ENCODE measurements at places on chromosomes 5 and 9.

- no peak for DNase-seq
These were observed 422.7 kb downstream of the TLE1 start for GRCh38 chr9:81266674-81267073.

DNA sequence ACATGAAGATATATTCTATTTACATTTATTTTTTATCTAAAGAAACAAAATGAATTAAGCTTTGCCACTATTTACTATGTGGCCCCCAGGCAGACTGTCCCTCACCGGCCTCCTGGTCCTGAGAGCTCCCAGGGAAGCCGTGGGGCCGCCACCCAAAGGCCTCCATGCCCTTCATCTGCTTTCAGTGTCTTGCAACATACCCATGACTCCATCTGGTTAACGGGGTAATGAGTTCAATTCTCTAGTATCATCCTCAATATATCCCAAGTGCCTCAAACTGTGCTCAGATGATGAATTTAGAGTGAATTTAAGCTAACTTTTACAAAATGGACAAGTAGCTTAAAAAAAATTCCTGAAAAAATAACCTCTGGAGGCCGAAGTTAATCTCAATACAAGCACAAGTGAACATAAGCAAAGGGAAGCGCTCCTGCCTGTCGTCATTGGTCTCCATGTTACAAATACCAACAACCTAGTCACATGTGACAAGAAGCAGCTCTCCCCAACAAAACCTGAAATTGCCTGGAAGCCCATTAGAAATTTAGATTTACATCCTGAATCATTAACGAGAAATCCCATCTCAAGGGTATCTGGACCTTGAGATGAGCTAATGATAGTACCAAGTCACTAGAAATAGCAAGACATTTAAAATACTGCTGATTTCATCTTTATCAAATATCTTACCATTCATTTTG lies 26.1 kb downstream of the DAP start:
- no peak for DNase-seq

DNA sequence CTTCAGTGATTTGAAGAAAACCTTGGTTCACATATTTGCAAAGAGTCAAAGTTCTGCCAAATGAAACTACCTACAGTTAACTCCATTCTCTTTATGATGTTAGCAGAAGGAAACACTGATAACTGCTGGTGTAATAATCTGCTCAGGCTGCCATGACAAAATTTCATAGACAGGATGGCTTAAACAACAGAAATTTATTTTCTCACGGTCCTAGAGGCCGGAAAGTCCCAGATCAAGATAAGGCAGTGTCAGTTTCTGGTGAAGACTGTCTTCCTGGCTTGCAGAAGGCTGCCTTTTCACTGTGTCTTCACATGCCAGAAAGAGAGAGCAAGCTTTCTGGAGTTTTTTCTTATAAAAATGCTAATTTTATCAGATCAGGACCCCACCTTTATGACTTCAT lies 102.4 kb upstream of the PARP8 start:
- DNase-seq: no peak

- no peak for DNase-seq
These were observed 86.0 kb downstream of the ANGPTL2 start for GRCh38 chr9:127036437-127036836.

DNA sequence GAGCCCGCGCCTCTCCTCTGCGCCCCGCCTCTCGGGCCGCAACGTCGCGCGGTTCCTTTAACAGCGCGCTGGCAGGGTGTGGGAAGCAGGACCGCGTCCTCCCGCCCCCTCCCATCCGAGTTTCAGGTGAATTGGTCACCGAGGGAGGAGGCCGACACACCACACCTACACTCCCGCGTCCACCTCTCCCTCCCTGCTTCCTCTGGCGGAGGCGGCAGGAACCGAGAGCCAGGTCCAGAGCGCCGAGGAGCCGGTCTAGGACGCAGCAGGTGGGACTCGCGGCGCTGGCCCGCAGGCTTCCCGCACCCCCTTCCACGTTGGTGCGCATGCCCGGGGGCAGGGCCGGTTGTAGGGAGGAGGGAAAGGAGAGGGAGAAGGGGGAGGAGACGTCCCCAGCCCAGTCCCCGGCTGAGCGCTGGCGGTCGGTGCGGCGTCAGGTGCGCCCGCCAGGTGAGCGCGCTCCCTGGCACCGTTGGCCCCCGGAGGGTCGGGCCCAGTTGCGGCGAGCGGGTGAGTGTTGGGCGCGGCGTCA lies at the start of gene OCLN:
Gene OCLN, plus strand, starts transcription at position 400 of the 532 bp plus-strand sequence. CDS start 11,455 bp downstream, outside the sequence.
- DNase-seq: no peak

DNA sequence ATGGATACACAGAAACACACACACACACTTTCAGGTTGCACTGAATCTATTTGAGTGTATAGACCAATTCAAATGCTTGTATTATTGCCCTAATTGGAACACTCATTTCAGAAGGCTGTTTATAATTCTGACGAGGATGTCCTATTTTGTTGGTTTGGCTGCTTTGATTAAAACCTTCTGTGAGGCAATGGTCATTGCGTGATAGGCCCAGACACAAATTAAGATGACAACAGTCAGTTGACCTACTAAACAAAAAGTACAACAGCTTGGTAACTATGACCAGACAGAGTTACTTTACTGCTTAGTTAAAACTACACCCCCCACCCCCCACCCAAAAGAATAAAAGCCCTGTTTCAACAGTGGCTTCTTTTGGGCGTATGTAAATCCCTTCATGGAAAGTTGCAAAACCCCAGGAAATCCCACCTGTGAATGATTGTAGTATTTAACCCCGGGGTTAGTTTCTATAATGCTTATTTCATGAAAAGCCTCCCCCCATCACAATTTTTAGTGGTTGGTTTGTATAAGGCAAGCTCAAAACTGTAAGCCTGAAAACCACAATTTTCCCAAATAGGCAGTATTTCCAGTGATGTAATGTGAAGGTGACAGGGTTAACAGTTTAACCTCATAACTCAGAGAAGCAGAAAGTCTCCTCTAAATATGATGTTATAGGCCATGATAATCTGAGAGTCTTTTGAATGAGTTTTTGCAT lies 340.8 kb downstream of the FGF10 start:
- no peak for DNase-seq

DNA sequence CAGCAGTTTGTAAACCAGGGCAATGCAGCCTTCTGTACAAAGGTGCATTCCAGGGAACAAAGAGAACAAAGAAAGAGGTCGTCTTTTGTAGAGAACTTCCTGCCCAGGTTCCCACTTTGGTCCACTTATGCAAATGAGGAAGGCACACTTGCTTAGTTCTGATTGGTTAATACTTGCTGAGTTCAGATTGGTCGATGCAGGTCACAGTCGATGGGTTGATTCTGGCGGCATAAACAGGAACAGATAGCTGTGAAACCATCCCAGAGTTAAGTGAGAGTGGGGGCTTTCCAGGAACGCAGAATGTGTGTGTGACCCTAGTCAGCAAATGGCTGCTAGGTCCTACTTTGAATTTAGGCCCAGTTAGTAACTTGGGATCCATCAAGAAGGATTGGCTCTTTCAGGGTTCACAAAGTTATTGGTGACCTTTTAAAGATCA lies 1.8 kb upstream of the ADAMTS13 start:
- DNase-seq: no peak

GRCh38 chr5:121429761-121430160 lies 421.9 kb upstream of the FTMT start:
- no peak for DNase-seq

DNA sequence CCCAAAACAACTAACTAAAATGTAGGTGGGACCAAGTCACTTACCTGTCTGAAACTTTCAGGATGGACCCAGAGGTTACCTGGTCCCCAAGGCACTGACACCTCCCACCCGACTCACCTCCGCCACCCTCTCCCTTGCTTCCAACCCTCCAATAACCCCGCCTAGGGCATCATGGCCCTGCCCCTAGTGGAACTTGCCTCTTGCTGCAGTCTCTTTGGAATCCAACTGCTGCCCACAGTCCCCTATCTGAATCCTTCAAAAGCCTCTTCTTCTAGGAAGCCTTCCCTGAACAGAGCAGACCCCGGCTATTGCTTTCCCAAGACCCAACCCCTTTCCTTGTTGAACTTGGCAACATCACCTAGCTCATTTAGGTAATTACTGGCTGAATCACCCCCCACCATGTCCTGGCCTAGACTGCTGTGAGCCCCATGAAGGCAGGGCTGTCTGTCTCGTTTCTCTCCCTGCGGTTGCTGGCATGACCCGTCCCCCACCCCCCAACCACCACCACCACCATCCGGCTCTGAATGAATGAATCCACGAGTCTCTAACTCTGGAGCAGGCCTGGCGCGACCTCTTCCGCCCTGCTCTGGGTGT lies 9.4 kb downstream of the CRB2 start:
- no peak for DNase-seq

DNA sequence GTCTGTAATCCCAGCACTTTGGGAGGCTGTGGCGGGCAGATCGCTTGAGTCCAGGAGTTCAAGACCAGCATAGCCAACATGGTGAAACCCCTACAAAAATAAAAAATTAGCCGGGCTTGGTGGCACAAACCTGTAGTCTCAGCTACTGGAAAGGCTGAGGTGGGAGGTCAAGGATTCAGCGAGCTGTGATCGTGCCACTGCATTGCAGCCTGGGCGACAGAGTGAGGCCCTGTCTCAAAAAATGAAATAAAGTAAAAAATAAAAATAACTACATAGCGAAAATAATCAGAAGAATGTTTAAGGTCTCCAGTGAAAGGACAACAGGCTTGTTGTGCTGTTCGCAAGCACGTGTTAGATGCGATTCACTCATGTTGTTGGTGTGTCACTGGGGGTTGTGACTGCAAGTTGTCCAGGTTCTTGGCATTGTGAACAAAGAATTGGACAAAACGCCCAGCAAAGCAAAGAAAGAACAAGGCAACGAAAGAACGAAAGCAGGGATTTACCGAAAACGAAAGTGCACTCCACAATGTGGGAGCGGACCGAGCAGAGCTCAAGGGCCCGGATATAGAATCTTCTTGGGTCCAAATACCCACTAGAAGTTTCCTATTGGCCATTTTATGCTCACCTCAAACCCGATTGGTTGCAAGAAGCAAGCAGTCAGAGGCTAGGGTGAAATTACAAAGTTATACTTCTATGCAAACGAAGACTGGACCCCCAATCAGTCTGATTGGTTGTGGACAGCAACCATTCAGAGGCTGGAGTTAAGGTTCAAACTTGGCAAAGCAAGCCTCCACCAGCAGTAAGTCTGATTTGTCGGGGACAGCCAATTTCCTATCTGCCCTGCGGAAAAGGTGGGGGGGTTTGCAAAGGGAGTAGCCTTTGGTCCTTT lies 844 bp upstream of the MCCC2 start:
- DNase-seq: no peak

GRCh38 chr5:135400866-135401265 lies 1.8 kb upstream of the MACROH2A1 start:
- no peak for DNase-seq

DNA sequence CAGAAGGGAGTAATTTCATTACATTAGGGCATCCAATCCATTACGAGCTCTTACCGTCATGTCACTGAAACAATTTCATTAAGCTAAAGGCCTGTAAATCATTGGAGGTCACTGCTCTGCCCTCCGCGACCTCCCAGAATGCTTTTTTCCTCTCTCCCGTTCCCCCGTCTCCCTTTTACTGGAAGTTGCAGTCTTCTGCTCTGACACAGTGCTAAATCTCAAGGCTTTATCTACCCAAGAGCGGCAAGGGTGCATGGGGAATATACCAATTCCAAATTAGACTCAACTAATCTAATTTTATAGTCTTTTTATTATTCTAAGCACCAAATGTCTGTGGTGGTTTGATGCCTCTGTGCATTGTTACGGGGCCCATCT lies 265.7 kb upstream of the PANK3 start:
- no peak for DNase-seq

DNA sequence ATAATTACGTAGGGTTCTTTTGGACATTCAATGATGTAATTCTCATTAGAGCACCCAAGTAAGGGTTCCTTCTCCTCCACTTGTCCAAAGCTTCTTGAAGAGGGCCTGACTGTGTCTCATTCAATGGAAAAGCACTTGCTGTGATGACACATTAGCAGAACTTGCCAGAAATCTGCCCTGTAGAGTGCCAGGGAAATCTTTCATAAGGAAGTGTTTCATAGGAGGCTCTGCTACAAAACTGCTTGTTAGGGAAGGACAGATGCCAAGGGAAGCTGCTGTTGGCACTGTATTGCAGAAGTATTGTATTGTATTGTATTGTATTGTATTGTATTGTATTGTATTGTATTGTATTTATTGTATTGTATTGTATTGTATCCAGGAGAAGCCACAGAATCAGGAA lies 45.5 kb upstream of the MPDZ start:
- DNase-seq: no peak

DNA sequence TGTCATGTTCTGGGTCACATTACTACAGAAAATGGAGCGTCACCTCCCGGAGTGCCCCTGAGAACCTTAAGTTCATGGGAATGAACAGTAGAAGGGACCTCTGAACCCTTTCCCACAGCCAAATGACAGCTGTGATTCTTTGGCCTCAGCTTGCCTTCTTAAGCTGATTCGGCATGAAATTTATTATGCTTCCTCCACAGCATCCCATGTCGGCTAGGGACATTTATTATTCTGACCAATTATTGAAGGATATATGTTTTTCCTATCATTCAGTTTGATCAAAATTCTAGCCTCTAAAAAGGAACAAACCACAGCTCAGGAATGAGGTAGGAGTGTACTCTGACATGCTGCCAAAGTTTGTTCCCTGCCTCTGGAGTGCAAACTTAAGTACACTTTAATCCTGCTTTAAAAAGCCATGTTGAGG lies 440.6 kb downstream of the CETN3 start:
- no peak for DNase-seq

GRCh38 chr5:144944936-144945335 lies 774.3 kb downstream of the KCTD16 start:
- no peak for DNase-seq

- no peak for DNase-seq
These were observed 10.2 kb downstream of the UBE2QL1 start for GRCh38 chr5:6458833-6459232.

- no peak for DNase-seq
These were observed 33.9 kb downstream of the TAS2R1 start for GRCh38 chr5:9596171-9596780.

DNA sequence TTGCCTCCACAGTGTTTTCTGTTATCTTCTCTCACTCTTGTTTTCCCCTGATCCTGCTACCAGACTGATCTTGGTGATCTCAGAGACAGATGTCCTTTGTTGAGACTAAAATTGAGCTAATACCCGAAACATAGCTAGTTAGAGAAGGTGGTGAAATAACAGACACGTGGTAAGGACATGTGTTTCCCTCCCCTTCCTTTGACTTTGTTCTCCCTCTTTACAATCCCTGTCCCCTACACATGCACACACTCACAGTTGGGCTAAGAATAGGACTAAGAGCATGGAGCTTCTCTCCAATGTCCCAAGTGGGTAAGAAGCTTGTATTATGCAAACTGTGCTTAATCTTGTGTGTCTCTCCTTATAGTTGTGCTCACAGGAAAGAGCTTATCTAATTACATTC lies 1603.0 kb upstream of the C9orf72 start:
- DNase-seq: no peak

- no peak for DNase-seq
These were observed 106.8 kb upstream of the MPDZ start for GRCh38 chr9:13386316-13386715.

DNA sequence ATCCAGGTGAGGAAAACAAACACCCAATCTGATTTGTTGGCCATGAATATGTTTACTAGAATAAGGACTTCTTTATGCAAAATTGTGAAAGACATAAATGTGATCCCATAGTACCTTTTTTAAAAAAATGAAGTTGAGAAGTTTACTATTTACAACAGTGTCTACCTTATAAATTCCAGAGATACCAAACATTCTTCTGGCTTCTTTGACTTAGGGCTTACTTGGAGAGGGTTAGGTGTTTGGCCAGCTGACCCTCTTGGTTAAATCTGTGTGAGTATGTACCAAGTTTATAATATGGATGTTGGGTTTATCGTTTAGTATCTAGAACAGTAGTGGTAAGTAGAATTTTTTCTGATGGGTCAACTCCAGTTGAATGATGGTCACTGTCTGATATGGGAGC lies 212.3 kb downstream of the DOCK8 start:
- DNase-seq: no peak

All from stimulated activated CD4-positive, alpha-beta T cell treated with anti-CD3 and anti-CD28 coated beads, Interleukin-1b, Interleukin-23, amount 100 ng/mL, for 24 hours (primary cell).